ENCODE measurements at places on chromosomes 6 and 20.
A peak's percentile ranks its signal among the peaks of the same experiment; 100 is the strongest.

- no peak for DNase-seq
Observed at GRCh38 chr6:79755967-79756366, 124.8 kb downstream of the SH3BGRL2 start.

DNA sequence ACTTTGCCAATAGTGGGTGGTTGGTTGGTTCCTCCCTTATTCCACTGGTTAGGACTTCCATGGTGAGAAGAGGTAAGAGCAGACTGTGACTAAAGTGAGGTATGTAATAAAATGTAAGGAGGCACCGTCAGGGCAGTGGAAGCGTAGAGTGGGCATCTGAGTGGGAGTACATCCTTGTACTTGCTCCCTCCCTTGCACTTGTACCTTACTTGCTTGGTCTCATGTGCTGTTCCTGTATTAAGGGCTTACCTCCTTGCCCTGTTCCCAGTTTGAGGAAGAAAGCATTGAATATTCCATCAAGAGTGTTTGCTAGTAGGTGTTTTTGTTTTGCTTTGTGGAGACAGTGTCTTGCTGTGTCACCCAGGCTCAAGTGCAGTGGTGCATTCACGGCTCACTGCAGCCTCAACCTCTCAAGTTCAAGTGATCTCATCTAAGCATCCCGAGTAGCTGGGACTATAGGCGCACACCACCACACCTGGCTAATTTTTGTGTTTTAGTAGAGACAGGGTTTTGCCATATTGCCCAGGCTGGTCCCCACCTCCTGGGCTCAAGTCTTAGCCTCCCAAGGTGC is 25.5 kb downstream of the AMD1 start:
- no peak for DNase-seq

DNA sequence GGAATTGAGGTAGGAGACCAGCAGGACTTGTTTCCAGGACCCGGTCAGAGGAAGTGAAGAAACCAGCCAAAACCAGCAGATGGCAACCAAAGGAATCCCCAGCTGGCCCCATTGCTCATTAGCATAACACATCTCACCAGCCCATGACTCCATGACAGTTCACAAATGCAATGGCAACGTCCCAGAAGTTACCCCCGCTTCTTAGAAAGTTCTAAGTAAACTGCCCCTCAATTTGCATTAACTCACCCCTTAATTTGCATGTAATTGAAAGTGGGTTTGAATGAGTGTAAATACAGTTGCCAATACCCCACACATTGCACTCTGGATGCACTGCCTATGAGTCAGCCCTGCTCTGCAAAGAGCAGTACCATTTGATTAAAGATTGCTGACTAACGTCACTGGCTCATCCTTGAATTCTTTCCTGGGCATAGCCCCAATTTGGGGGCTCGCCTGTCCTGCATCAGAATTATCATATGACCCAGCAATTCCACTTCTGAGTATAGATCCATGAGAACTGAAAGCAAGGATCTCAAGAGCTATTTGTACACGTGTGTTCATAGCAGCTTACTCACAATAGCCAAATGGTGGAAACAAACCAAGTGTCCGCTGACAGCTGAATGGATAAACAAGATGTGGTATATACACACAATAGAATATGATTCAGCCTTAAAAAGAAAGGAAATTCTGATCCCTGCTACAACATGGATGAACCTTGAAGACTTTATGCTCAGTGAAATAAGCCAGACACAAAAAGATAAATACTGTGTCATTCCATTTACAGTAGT is 36.4 kb downstream of the MYLK4 start:
- no peak for DNase-seq

GRCh38 chr6:106154326-106154725 is 68.2 kb downstream of the PRDM1 start:
- DNase-seq = peak; percentile 55

- no peak for DNase-seq
Observed at GRCh38 chr20:17867131-17867925, 101.3 kb downstream of the SNX5 start.

- no peak for DNase-seq
Observed at GRCh38 chr6:109315341-109316110, 66.7 kb downstream of the CD164 start.

DNA sequence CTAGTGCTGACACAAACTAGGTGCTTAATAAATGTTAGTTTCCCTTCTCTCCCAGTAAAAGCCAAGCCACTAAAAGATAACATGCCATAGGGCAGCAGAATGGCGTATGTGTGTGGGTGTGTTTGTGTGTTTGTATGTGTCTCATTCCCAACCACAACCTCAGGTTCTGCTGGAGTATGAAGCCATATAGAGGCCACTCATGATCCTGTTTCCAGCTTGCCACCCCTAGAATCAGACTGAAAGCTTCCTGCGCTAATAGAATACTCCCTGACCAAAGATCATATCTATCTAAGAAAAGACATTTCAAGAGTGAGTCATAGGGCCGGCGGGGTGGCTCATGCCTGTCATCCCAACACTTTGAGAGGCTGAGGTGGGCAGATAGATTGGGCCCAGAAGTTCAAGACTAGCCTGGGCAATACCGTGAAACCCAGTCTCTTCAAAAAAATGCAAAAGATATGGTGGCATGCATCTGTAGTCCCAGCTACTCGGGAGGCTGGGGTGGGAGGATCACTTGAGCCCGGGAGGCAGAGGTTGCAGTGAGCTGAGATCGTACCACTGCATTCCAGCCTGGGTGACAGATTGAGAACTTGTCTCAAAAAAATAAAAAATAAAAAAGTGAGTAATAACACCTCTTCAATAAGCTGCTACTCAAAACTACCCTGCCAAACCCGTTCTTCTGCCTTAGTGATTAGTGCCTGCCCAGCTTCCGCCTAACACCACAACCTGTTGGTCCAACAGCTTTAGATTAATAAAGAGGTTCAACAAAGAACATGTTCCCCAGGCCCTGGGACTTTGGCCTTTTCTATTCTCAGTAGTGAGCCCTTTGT is 11.8 kb upstream of the SNRPC start:
- DNase-seq = no peak

- no peak for DNase-seq
Observed at GRCh38 chr6:3325210-3325609, 66.5 kb downstream of the PSMG4 start.

- DNase-seq = no peak
Observed at GRCh38 chr6:66731310-66731709, 1024.3 kb upstream of the EYS start.

- no peak for DNase-seq
Observed at GRCh38 chr6:80251321-80251720, 144.8 kb downstream of the BCKDHB start.

DNA sequence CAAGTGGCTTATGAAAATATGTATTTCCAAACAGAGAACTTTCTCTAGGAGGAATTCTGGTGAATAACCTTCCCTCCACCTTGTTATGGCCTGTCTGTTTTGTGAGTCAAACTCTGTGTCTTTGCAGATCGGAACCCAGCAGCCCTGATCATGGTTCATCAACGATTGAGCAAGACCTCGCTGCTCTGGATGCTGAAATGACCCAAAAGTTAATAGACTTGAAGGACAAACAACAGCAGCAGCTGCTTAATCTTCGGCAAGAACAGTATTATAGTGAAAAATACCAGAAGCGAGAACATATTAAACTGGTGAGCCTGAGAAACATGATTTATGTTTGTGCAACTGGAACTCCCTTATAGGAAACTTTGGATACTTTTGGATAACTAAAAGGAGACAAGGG is 294.5 kb upstream of the PLCB4 start:
- no peak for DNase-seq

DNA sequence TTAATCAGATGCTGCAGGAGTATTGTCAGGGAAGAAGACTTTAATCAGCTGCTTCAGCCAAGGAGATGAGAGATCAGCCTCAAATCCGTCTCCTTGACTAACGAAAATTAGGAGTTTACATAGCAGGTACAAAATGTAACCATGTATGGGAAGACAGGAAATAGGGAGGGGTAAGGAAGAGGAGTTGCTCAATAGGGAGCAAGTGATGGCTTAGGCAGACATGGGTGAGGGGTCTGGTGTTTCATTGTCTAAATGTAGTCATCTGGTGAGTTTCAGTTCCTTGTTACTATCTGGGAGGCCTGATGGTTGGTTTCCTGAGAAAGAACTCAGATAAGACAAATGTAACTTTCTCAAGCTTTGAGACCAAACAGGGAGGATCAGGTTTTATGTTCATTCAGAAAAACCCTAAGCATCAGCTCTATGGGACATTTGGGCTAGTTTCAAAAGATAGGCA is 217.3 kb upstream of the SULF2 start:
- no peak for DNase-seq

- no peak for DNase-seq
Observed at GRCh38 chr6:110831405-110831804, 16.1 kb upstream of the CDK19 start.

- DNase-seq = no peak
Observed at GRCh38 chr6:1176567-1176966, 135.3 kb upstream of the FOXQ1 start.

DNA sequence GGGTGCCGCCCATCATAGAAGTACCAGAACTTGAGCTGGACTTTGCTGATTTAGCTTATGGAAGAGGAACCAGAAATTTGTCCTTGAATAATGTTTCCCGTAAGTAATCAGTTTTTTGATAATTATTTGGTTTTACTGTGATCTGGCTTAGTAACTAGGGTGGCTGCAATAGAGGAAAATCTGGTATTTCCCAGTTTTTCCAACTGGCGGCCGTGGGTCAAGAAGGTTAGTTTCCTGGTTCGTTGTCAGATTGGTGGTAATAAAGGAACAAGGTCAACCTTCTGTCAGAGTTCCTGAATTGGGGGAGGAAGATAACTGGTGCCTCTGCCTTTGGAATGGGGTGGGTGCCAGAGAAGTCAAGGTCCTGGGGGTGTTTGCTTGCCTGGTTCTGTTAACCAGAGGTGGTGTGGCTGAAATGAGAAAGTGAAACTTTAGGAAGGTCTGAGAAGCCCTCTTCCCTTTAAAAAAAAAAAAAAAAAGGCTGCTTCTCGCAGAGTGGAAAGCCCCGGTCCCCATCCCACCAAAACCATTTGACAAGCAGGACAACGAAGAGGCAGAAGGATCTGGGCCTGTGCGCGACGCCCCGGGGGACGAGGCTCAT is at the start of gene CALHM6:
CALHM6 (plus strand) TSS at position 45 of the 601 bp plus-strand sequence; CDS start at position 600, 555 bp downstream.
- DNase-seq = no peak

- DNase-seq = no peak
Observed at GRCh38 chr6:155429321-155429893, 26.2 kb downstream of the NOX3 start.

- no peak for DNase-seq
Observed at GRCh38 chr6:135703621-135704020, 147.9 kb upstream of the PDE7B start.

Data from H7 (cell line).